Kidney epithelial cell (primary cell): ENCODE measurements at places on chromosomes 12 and 14.

GRCh38 chr14:76516884-76517283, 140.9 kb downstream of the ESRRB start:
- no peak for DNase-seq

DNA sequence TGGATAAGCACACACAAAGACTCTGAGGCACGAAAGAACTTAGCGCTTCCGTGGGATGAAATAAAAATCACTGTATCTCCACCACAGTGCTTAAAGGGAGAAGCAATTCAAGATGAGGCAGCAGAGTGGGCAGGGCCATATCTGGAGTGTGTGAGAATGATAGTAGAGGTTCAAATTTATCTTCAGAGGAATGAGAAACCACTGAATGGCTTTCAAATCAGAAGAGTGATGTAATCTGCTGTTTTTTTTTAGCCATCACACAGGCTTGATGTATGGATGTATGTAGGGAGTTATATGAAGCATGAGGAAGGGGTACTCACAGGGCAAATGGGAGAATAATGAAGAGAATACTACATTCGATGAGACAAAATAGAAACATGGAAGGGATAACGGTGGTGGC, 24.1 kb downstream of the MDGA2 start:
- no peak for DNase-seq

GRCh38 chr14:93012951-93013719, 90.2 kb downstream of the CHGA start:
- DNase-seq = no peak

- no peak for DNase-seq
These were observed 80.3 kb downstream of the WDR20 start for GRCh38 chr14:102220031-102220430.

DNA sequence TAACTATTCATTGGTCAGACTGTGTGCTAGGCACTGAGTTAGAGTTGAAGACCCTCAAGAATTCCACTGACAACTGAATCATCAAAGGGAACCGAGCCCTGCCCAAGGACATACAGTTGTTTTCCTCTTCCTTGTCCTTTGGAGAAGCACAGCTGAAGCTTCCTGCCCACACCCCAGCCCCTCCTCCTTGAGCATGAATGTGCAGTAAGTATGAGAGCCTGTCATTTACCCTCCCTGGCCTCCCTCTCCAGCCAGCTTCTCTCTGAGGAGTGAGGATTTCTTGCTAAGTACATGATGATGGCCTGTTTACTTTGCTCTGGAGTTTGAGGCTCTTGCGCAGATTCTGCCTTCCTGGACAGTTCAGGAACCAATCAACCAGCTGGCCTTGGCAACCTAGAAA, 235.2 kb downstream of the CACNA1C start:
- no peak for DNase-seq

- no peak for DNase-seq
These were observed 14.1 kb downstream of the SGPP1 start for GRCh38 chr14:63713764-63714163.

DNA sequence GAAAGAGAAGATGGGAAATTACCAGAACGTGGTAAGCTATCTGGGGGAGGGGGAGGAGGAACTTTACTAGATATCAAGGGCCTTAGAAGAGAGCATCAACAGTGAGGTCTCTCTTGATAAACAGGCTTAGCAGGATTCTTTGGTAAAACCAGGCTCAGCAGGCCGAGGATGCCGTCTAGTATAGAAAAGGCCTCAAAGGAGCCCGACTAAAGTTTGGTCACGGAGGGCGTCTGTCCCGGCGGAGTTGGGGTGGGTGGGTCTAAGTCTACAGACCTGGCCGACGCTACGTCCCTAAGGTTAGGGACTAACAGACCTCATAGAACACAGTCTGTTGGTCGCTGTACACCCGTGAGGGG, 538 bp upstream of the TIGAR start:
- DNase-seq = no peak

DNA sequence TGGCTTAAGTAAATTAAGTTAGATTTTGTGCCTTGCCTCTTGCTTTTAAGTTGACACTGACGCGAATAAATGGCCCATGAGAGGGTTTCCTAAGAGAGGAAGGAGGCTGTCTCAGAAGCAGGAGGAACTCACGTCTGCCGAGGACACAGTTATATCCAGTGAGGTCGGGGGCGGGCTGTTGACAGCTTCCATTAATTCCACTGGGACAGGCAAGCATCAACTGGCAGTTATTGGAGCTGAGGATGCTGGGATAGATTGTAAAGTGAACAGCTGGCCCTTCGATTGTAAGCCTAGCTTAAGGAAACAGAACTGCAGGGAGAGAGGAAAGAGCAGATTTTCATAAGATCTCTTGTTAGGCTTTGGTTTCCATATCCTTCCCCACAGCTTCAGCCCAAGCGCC, 399.2 kb downstream of the IPO8 start:
- no peak for DNase-seq

DNA sequence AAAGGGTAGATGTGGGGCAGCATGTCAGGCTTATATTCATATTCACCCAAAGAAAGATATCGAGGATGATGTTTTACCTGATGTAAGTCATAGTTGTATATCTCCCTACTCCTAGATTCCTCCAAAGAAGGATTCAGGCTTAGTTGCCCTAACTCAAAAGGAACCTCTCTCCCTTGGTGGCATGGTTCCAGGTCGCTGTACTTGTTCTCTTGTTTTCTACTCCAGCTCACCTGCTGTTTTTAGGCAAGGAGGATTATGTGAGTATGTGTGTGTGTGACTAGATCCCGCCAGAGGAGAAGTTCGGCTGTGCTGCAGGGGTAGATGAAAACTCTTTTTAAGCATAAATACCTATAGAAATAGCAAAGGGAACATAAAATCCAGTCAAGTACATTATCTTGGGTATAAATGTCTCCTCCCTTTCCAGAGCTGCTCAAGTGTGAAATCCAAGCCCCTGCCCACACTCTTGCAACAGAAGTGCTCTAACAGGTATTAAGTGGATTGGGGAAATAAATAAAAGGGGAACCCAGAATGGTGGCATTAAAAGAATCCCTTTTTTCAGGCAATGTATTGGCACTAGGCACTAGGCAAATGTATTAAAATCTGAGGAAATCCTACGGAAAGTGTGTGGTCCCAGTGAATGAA, 375.7 kb downstream of the ZFP36L1 start:
- DNase-seq = no peak

- no peak for DNase-seq
These were observed 4.5 kb downstream of the RPS26 start for GRCh38 chr12:56046027-56046780.

DNA sequence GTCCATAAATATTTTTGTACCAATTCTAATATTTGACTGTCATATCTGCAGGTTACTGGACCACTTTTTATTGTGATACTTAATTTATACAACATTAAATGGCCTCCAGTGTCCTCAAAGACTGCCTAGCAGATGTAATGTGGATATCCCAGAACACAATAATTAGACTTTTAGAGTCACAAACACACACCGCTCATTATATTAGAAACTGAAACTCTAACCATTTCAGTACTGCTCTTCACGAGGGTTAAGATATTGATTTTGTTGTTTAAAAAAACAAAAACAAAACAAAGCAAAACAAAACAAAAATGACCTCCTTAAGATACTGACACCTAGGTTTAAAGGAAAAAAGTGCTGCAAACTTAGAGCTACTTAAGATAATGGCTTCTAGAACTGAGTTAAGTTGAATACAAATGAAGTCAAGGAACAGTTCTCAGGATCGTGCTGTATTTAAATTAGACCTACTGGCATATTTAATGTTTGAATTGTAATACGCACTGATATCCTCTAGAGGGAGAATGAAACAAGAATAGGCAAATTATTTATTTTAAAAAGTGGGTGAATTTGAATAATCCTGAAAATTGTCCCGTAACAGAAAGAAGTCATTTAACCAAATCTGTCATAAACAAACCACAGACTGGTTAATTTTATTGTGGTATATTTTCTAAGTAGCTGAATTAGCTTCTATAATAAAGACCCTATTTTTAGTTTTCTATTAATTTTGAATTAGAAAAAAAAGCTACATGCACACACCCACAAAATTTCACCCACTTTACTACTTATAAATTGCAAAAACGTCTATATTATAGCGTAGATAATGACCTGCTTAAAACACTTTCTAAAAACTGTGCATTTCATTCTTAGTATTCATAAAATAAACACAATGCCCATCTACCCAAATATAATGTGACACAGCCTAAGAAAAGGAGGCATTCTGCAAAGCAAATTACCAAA, 395.2 kb upstream of the DCN start:
- DNase-seq = no peak

GRCh38 chr12:39459027-39459434, 16.1 kb upstream of the KIF21A start:
- no peak for DNase-seq

DNA sequence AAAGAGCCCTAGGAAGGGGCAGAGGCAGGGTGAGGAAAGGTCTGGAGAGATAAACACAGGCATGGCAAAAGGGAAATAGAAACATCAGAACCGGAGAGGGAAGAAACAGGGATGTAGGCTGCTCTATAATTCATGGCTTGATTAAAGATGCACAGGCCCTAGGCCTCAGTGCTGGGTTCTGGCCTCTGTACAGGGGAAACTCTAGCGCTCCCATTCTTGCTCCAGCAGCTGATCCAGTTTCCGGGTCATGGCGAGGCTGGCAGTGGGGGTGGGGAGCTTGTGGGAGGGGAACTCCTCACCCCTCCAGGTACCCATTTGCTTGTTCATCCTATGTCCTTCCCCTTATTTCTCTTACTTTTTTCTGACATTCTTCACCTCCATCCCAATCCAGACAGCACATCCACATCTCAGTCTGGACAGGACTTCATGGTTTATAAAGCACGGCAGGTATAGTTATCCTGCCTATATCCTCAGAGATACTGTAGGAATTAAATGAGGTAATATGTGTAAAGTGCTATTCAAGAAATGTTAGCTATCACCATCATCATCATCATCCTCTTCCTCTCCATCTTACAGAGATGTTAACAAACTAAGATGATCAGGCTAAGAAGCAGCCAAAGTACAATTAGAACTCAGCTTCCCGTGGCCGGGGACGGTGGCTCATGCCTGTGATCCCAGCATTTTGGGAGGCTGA, 8.0 kb upstream of the GPR84 start:
- DNase-seq = no peak
